Type B pancreatic cell (in vitro differentiated cells): ENCODE measurements at places on chromosomes 12 and 14. TPM values are rescaled to one million over a fixed set of nuclear protein-coding genes. Genes with fewer than 3 reads are reported as not detected.

The KTN1 gene
- 103 and 105 TPM in 2 replicates for total RNA-seq

DNA sequence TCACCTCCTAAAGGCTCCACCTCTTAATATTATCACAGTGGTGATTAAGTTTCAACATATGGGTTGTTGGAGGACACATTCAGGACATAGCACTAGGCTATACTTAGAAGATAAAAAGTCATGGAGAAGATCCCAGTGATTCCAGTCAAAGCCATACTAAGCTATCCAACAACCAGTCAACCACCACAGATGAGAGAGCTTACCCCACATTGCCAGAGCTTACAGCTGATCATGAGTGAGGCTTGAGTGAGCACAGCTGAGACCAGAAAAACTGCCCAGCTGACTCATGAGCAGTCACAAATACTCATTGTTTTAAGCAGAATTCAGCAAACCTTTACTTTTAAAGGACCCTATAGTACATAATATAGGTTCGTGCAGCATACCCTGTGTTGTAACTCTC is 85.1 kb downstream of the DRAM1 start:
- no peaks in the 10 kb centered on the region for H3K36me3 ChIP-seq
- H3K4me1 ChIP-seq = peaks cover 2% of the 10 kb centered on the region
- no peak overlapping the region for H3K4me3 ChIP-seq
- H3K27me3 ChIP-seq = no peaks in the 10 kb centered on the region

The IL22 gene
- not detected in 2 replicates for total RNA-seq

- no peak overlapping the region for H3K27ac ChIP-seq
- H3K27me3 ChIP-seq = no peaks in the 10 kb centered on the region
- no peaks in the 10 kb centered on the region for H3K36me3 ChIP-seq
- DNase-seq = no peak
- H3K4me1 ChIP-seq = peaks cover 8% of the 10 kb centered on the region
Measured at GRCh38 chr14:31961896-31962295, 115.2 kb upstream of the ARHGAP5 start.

The ALDH1L2 gene
- 2.7 and 4.5 TPM in 2 replicates for total RNA-seq

DNA sequence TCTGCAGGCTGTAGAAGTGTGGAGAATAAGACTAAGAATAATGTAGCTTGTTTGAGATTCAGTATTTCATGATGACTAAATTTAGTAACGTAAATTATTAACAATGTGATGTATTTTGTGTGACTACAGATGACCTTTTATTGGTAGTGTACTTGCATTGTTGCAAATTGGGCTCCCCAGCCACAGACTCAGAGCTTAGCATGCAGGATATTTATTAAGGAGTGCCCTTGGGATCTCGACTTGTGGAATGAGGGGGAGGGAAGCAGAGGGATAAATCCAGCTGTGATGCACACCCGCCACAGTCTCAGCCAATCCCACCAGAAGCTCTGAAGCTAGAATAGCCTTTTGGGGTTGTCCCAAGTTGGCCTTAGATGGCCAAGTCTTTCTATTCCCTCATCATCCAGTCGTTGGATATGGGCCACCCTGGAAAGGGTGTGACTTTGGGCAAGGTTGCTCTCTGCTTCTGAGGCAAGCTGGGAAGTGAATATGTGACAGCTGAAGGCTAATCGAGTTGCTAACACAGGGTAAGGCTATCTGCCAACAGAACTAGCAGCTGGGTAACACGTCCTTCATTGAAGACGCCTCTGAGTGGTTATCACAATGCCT is 42.1 kb upstream of the USP44 start:
- no peaks in the 10 kb centered on the region for H3K36me3 ChIP-seq
- no peak for DNase-seq
- H3K4me1 ChIP-seq = no peaks in the 10 kb centered on the region

DNA sequence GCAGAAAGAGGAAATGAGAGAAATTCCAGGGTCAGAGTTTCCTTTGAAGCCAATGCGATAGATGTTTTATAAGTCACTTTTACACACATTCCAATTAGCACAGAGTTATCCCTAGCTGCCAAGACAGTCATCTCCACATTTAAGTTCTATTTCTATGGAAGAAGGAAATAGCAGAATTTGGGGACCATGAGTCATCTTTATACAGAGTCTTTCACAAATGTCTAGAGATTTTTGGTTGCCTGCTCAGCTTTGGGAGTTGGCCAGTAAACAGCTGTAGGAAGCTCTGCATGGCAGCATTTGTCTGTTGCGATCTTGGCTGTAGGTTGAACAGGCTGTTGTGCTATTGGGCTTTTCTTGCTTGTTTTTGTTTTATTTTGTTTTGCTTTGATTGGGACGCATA is 884.3 kb downstream of the GALC start:
- H3K27me3 ChIP-seq = peaks cover 3% of the 10 kb centered on the region
- DNase-seq = no peak

- H3K27ac ChIP-seq = no peak overlapping the region
- H3K27me3 ChIP-seq = peaks cover 3% of the 10 kb centered on the region
- H3K4me1 ChIP-seq = peaks cover 8% of the 10 kb centered on the region
Measured at GRCh38 chr12:106280106-106280505, 22.4 kb upstream of the TCP11L2 start.
